ENCODE measurements at places on chromosomes 11 and 22.

GRCh38 chr11:121341609-121342008 lies 49.0 kb downstream of the SC5D start:
- no peak for DNase-seq

DNA sequence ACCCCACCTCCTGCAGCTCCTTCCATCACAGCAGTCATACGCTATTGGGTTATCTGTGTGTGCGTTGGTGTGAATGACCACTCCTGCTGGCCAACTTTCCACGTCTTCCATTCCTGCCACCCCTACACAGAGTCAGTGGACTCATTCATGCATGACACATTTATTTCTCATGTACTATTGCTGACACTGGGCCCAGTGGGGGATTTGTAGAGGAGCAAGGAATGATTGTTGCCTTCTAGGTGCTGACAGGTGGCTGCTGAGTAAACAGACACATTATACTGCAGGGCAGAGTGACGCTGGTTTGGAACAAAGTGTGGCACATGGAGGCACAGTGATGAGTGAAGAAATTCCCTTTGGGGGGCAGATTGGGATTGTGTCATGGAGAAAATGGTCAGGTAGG lies 113.9 kb downstream of the CCDC81 start:
- DNase-seq: no peak

DNA sequence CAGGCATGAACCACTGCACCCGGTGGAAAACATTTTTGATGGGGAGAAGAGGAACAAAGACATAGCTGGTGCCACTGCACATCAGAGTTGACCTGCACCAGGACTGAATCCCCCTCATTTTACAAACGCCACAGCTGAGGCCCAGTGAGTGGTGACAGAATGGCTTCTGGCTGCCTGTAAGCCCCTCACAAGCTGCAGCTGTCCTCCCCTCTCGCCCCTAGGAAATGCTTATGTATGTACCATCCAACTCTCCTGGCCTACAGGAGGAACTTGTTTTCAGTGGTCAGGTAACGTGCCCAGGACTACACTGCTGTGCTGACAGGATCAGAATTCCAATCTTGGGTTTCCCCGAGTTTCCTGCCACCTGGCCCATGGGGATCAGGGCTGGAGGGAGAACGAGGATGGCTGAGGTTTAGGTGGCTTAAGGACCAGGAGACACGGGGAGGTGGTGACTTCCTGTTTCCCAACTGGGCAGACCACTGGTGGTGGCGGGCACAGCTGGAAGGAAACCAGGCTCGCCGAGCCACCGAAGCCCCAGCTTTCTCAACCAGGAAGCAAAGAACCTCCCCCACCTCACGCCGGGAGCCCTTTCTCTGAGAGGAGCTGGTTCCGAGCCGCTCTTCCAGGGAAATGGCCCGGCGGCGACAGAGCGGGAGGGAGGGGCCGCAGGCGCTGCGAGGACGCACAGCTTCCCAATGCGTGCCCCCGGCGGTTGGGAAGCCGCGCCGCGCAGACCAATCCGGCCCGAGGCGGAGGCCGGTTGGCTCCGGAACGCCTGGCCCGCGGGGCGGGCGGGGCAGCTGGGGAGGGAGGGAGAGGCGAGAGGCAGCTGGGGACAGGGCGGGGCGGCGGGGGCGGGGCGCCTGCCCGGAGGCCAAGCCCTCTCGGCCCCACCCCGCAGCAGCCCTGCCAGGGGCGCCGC lies 1.0 kb upstream of the LRFN4 start:
- peak; percentile 83 for DNase-seq

DNA sequence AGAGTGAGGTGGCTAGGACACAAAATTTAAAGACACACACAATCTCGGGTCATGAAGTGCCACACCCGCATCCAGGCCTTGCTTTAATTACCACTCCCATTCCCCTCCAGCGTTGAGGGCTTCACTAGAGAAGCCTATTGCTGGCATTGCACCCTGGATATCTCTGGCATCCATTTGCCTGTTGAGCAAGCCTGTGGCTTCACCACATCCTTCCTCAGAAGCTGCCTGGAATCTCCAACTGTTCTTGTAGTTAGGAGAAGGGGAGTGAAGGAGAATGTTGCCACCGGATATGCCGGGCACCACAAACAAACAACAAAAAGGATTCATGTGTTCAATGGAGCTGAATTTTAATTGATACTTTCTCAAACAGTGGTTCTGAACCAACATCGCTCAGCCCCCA lies 34.4 kb upstream of the RCN1 start:
- DNase-seq: no peak

- DNase-seq: no peak
Observed at GRCh38 chr22:20532256-20532993, 25.0 kb downstream of the MED15 start.

DNA sequence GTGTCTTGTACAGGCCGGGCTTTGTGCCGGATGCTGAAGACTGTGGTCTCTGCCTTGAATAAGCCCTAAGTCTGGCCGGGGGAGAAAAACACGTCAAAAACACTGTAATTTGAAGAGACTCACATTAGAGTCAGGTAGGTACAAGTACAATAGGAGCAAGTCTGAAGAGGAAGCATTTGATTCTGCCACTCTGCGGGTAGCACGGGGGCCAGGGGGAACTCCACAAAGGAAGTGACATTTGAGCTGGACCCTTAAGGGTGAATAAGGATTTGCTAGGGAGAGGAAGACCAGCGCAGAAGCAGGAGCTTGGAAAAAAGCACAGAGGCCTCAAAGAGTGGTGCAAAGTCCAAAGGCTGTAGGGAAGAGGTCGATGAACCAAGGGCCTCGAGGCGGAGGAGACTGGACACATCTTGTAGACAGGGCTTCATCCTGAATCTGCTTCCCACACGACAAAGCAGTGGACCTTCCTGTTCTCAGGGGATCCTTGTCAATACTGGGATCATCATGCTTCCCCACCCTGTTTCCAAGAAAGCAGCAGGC lies 38.7 kb downstream of the BUD13 start:
- no peak for DNase-seq

- peak; percentile 59 for DNase-seq
Observed at GRCh38 chr22:30426388-30427353, 1.1 kb downstream of the MTFP1 start.

DNA sequence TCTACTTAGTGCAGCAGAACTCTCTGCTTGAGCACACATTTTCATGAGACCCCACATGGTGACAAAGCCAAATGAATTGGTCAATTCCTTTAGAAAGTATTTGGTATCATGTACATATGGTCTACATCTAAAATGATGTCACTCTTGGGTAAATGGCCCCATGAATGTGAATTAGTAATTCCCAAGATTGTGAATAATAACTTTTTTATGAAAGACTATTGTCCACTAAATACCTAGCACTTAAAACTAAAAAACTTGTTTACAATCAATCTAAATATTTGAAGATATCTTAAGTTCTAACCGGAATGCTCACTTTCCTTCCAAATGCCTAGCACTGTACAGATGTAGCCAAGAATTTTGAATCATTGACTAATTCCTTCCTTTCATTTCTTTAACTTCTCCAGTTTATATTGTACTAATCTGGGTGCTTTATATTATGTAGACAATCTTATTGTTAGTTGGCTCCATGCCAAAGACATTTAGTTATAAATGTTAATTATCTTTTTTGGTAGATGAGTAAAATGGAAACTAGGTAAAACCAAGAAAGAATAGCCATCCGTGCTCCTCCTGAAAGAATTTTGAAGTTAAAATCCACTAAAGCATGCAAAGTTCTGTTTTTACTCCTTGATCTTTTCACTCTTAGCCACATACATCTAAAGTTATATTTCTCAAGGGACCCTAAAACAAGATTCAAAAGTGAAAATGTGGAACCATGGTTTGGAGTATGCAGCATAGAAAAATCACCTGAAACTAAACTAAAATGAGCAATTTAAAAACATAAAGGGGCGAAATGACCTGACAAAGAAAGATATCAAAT lies 145.0 kb upstream of the ARHGAP20 start:
- no peak for DNase-seq

GRCh38 chr11:105033781-105034180 lies 1.2 kb downstream of the CASP1 start:
- no peak for DNase-seq

- DNase-seq: peak; percentile 22
Observed at GRCh38 chr22:49934160-49934890, 15.9 kb downstream of the CRELD2 start.

- no peak for DNase-seq
Observed at GRCh38 chr11:118916842-118917388, 8.8 kb downstream of the BCL9L start.

DNA sequence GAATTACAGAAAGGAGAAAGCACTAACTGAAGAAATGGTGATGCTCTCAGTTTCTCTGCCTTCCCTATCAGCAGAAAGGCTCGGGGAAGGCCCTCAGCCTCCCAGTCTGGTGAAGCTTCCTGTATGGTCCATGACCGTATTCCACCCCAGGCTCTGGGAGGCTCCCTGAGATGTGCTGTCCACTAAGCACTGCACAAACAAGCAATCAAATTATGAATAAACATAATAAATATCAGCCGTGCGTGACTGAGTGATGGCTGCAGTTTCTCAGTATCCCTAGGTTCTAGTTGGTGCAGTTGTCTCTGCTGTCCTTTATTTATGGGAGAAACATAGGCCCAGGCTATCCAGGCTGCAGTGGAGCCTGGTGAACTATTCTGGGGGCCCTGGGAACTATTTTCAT lies 3.6 kb downstream of the SMDT1 start:
- DNase-seq: no peak

- DNase-seq: no peak
Observed at GRCh38 chr11:8247312-8247711, 16.4 kb downstream of the LMO1 start.

DNA sequence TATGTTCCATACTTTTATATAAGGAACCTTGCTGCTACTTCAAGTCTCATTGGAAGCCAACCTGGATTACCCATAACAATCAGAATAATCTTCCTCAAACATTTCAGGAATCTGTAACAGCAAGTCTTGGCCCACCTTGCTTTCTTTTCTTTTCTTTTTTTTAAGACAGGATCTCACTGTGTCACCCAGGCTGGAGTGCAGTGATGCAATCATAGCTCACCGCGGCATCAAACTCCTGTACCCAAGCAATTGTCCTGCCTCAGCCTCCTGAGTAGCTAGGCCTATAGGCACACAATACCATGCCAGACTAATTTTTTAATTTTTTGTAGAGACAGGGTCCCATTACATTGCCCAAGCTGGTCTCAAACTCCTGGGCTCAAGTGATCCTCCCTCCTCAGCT lies 29.3 kb upstream of the PRDM10 start:
- DNase-seq: no peak

DNA sequence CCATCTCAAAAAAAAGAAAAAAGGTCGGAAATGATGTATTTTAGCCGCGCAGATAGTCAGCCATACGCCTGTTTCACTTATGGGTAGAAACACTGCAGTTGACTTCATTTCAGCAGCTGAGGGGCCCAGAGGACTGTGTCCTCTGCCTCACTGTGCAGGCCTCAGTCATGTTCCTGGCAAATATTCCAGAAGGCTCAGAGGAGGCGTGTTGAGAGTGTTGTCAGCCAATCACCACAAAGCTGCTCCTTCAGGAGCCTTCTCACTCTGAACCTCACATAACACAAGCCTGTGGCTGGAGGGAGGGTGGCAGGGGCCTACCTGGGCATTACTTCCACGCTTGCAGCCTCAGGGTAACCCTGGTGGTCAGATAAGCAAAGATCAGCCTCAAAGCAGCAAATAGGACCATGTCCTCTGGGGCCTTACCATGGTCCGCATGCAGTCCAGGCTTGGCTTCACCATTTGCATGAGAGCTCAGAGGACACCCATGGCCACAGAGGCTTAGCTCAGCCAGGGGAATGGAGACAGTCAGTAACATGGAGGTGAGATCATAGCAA lies 17.3 kb upstream of the TREH start:
- DNase-seq: no peak

- no peak for DNase-seq
Observed at GRCh38 chr11:111934306-111934705, 2.8 kb upstream of the DIXDC1 start.

DNA sequence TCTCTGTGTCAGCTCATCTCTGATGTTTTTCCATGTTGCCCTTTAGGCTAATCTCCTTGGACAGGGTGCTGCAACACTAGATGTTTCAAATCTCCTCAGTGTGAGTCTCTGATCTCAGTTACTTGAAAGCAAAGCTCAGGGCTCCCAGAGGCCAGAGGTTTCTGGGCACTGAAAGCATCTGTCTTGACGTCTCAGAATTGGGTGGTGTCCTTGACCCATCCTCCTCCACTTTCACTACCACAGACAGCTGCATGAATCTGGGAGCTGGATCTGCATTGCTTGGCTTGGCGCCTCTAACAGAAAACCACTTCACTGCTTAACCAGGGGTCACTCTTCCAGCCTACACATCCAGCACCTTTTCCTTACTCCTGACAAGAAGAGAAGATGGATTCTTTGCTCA lies 399.4 kb downstream of the NXPE2 start:
- no peak for DNase-seq

- DNase-seq: no peak
Observed at GRCh38 chr22:27224485-27225374, 567.3 kb downstream of the MIAT start.

DNA sequence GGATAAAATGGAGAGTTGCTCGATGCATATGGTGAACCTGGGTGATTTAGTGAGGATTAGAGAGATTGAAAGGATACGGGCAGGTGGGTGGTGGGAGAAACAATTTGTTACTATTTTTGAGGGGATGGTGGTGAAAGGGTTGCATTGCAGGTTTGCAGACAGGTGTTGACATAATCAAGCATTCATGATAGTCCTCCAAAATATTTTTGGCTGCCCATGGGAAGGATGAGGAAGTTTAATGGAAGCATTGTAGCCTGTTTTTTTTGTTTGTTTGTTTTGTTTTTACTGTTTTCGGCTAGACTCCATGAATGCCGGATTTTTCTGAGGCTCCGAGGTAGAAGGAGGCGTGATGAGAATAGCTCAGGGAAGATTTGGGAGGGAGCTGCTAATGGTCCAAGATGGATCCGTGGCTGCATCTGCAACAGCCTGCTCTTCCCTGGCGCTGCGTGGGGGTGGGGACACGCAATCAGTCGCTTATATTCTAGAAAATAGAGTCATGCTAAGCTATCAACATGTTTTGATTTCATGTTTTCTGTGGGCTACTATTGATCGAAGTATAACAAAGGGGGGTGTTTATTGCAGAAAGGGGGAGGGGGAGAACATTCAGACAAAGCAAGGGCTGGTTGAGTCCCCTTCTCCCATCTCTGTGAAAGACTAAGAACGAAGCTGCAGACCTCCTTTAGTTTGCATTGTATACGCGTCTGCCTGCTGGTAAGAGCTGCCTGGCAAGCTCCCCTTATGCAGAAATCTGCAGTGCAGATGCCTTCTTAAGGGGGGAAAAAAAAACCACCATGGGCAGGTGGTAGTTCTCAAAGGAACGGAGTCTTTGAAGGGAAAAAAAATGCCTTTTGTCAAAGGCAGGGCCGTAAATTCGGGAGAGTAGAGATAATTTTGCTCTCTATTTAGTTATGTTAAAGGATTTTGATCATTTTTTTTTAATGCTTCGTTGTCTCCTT lies 1.0 kb downstream of the RTN3 start:
- DNase-seq: peak; percentile 64

DNA sequence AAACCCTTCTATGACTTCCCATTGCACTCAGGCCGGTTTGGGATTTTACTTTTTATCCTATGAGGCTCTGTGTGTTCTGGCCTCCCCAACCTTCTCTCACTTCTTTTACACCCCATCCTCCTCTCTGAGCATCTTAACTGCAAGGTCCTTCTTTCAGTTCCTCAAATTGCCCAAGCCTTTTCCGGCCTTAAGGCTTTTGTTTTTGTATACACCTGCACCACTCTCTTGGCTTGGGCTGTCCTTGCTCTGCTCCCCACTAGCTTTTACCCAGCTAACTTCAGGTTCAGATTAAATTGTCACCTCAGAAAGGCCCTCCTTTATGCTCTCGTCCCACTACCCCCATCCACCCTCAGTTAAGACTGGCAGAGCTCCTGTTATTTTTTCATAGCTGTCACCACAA lies 55.5 kb downstream of the FAM83F start:
- DNase-seq: no peak

- peak; percentile 88 for DNase-seq
Observed at GRCh38 chr11:119376197-119376847, 5.2 kb downstream of the USP2 start.

GRCh38 chr11:32713496-32713895 lies 81.0 kb downstream of the CCDC73 start:
- DNase-seq: no peak

Measured in nucleus accumbens (tissue), 56 donors.